ENCODE measurements at places on chromosomes 3 and 15.
A peak's percentile ranks its signal among the peaks of the same experiment; 100 is the strongest.

DNA sequence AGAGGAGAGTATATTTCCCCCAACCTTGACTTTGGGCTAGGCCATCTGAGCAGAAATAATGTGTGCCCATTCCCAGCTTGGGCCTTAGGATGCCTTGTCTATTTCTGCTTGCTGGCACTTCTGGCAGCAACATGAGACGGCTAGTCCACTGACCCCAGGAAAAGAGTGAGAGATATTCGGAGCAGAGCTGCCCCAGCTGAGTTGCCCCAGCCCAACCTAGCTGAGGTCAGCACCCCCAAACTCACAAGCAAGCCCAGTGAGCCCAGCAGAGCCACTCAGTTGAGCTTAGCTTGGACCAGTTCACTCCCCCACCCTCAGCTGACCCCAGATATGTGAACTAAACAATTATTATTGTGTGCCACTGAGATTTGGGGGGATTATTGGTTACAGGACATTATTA, 20.2 kb downstream of the ITGA11 start:
- DNase-seq: no peak

DNA sequence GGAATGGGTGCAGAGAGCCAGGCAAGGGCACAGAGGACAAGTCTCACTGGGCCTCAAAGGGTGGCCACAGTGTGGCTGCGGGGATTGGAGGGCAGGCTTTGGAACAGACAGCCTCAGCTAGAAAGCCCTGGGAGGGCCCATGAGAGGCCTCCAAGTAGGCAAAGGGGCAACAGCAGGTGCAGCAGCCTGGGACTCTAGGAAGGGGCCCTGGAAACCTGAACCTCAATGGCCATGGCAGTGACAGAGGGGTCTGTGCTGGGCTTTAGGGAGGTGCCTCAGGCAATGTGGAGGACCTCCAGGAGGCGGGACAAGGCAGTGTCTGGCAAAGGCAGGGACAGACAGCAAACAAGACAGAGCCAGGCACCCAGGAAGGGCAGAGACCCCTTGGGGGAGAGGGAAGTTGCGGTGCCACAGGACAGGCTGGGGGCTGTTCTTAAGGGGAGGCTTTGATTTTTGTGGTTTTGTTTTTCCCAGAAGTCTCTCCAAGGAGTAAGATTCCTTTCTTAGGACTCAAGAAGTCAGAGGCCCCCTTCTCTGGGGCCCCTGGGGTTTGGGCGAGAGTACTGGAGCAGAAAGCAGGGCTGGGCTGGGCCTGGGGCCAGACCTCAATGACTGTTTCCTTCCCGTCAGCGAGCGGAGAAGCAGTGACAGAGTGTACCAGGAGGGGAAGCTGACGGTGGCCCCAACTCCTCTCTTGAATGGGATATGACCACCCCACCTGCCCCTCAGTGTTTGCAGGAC, 9.7 kb downstream of the STOML1 start:
- peak; percentile 83 for DNase-seq

- no peak for DNase-seq
Measured at GRCh38 chr3:197305854-197306253, 7.4 kb upstream of the DLG1 start.

DNA sequence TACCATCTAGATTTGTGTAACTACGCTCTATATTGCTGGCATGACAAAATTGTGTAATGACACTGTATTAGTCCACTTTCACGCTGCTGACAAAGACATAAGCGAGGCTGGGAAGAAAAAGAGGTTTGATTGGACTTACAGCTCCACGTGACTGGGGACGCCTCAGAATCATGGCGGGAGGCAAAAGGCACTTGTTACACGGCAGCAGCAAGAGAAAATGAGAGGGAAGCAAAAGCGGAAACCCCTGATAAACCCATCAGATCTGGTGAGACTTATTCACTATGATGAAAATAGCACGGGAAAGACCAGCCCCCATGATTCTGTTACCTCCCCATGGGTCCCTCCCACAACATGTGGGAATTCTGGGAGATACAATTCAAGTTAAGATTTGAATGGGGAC, 905.7 kb downstream of the DIPK2A start:
- DNase-seq: no peak
